Sciatic nerve (tissue), 2 donors: ENCODE measurements at places on chromosomes 7 and 10.

DNA sequence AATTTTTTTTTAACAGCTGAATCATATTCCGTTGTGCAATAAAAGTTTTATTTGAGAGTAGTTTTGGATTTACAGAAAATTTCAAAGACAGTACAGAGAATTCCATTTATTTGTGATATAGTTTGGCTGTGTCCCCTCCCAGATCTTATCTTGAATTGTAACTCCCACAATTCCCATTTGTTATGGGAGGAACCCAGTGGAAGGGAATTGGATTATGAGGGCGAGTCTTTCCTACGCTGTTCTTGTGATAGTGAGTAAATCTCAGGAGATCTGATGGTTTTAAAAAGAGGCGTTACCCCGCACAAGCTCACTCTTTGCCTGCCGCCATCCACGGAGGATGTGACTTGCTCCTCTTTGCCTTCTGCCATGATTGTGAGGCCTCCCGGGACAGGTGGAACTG is 228.0 kb upstream of the MAGI2 start:
- no peak for DNase-seq

- no peak for DNase-seq
These were observed 499.1 kb upstream of the PODXL start for GRCh38 chr7:132055336-132056120.

- DNase-seq = no peak
These were observed 578.9 kb downstream of the AUTS2 start for GRCh38 chr7:70177166-70177565.

- no peak for DNase-seq
These were observed 109.8 kb upstream of the IL6 start for GRCh38 chr7:22617166-22617565.

DNA sequence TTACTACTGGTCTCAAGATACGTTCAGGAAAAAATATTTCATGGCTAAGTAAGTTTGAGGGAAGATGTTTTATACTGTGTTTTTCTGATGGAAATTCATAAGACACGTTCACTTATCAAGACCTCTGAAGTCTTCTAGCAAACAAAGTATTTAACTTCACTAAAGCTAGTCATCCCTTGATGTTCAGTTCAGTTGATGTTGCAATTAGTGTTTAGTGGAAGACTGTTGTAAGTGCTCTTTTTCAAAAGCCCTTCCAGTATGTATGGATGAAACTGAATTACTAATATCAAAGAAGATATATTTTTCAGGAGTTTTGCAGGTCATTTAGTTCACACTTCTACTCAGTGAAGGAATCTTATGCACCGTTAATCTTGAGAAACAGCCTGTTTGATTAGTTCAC is 25.1 kb downstream of the CUL1 start:
- no peak for DNase-seq
